ENCODE measurements at places on chromosomes 16 and 17.

DNA sequence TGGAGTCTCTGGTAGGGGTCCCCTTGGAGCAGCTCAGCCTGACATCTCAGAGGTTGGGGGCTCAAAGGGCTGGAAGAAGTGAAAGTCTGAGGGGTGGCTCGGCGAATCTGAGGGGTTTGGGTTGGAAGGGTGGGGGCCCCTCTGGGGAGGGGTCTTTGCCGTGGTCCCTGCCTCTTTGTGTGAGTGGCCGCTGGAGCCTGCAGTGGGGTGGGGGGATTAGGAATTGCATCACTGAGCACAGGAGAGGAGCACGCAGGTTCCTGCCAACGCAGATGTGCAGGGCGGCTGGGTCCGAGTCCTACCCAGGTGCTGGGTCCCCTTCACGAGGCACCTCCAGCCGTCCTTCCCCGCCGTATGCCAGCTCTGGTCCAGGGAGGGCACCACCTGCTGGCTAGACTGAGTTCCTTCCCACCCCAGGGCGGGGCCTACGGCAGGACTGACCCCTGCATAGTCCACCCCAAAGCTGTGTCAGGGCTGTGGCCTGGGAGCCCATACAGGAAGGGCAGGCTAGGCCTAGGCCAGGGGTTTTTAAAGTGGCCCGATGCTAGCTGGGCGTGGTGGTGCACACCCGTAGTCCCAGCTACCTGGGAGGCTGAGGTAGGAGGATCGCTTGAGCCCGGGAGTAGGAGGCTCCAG is 9.9 kb downstream of the FMNL1 start:
- DNase-seq: peak; percentile 62

DNA sequence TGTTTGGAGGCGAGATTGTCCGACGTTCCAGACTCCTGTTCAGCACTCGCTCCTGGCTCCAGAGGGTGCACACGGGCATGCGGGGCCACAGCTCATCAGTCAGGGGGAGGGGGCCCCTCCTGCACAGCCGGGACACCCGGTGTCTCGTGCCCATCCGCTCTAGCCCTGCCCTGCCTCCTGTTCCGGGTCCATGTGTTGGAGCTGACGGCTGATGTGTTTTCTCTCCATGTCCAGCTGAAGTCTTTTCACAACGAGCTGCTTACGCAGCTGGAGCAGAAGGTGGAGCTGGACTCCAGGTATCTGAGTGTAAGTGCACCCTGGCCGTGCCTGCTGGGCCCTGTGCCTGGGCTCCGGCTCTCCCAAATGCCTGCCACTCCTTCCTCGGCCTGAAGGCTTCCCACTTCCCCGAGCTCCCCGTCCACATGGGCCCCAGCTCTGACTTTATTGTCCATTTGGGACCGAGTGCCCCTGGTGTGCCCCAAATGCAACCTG is 50.5 kb downstream of the BAIAP2 start:
- DNase-seq: no peak

DNA sequence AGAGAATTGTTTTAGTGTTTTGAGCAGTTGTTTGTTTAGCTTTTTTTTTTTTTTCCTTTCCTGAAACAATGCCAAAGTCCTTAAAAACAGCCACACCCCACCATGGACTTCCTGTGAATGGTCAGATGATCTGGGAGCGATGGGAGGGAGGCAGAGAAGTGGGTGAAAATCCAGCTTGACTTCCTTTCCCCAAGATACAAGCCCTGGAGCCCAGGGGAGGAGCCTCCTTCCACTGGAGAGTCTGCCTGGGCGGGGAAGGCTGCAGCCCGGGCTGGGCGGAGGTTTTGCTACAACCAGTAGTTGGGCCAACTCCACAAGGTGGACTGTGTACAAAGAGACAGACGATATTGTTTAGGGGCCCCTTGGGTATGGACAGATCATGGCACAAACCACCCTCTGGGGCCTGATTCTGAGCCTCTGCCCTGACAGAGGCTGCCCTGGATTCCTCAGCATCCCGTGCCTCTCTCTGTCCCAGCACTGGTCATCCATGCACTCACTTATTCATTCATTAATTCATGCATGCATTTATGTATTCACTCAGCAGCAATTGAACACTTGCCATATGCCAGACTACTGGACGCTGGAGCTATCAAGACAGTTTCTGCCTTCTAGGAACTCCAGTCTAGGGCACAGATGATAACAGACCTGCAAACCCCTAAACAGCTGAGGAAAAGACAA is 29.8 kb downstream of the WSB1 start:
- no peak for DNase-seq

- DNase-seq: no peak
Measured at GRCh38 chr16:29804455-29805231, 1.7 kb upstream of the MAZ start.

DNA sequence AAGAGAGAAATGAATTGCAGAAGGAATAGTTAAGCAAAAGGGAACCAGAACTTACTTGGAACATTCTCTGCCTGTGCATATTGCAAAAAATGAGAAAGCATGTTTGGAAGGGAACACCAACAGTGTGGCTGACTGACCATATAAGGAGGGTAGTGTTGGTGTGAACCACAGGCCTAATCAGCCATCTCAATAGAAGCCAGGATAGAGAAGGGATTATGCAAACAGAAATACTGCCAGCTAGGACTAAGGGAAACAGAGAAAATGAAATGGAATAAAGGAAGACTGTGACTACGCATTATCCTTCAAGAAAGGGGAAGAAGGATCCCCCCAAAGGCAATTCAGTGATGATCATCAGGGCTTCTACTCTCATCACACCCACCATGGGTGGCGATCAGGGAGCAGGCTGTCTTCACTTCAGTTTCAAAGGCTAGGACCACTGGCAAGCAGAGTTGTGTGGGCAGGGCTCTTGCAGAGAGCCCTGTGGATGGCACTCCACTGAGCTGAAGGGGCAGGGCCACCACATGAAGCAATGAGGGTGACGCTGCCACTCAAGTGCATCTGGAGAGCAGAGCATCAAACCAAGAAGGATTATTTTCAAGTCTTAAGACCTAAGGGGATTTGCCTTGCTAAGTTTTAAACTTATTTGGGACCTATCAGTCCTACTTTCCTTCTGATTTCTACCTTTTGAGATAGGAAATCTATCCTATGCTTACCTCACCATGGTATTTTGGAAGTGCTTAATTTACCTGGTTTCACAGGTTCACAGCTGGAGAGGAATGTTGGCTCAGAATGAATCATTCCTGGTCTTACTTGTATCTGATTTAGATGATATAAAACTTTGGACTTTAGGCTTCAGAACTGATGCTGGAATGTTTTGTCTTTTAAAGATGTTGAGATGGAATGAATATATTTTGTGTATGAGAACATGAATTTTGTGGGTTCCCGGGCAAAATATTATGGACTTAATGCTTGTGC is 140.5 kb downstream of the SSH2 start:
- no peak for DNase-seq

DNA sequence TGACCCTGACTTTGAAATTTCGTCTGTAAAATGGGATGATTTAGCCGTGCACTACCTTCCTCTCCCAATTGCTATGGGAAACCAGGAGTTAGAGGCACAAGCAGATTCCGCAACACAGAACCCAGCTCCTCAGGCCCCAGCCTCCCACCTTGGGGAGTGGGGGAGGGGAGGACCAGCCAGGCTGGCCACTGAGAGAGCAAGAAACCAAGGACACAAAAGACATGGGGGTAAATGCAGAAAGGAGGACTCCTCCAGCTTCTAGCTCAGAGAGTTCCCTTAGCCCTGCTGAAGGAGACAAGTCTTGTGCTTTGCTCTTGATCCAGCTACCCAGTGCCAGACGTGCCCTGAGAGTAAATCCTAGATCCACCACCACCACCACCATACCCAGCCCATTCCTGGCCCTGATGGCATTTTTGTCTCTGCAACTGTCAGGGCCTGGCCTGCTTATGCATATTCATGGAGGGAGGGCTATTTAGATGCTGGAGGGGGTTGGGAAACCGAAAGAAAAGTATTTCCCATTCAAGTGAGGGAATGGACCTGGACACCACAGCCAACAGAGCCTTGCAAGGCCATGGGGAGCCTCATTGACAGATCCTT is 25.9 kb downstream of the PITPNM3 start:
- DNase-seq: no peak

DNA sequence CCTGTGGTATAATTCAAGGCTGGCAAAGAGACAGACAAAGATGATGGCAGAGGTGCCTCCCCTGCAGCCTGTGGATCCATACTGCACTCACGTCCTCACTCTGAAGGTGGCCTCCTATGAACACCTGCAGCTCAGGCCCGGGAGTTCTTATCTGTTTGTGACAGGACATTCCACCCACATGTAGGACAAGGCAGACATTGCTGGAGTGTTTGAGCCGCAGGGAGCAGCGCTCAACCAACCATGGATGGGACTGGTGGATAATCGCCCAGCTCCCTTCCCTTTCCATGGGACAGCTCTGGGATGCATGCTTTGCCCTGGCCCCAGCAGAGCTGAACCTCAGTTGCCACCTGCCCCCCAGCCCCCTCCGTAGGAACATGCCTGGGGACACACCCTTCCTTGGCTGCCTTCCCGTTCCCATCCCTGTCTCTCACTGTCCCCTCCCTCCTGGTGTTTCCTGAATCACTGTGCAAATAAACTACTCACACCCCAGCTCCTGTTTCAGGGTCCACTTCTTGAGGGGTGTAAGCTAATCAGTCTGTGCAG is 22.2 kb downstream of the ITPRIPL2 start:
- DNase-seq: no peak

- no peak for DNase-seq
Measured at GRCh38 chr17:81517339-81518112, 4.9 kb upstream of the ACTG1 start.
